GM23338 (cell line): ENCODE measurements at places on chromosomes 3 and 15.
A peak's percentile ranks its signal among the peaks of the same experiment; 100 is the strongest.

GRCh38 chr15:63473999-63474809 is 30.2 kb upstream of the USP3 start:
- DNase-seq = peak; percentile 68

GRCh38 chr3:178443634-178444033 is 92.6 kb upstream of the KCNMB2 start:
- DNase-seq = no peak

- DNase-seq = peak; percentile 95
These were observed 9.8 kb upstream of the OR5K4 start for GRCh38 chr3:98343647-98344507.

GRCh38 chr3:106083207-106083606 is 214.4 kb upstream of the CBLB start:
- no peak for DNase-seq

GRCh38 chr3:43074482-43074881 is 31.4 kb downstream of the POMGNT2 start:
- DNase-seq = no peak

GRCh38 chr3:50483374-50483773 is 20.1 kb downstream of the CACNA2D2 start:
- DNase-seq = no peak

GRCh38 chr15:26157081-26157480 is 294.0 kb upstream of the ATP10A start:
- DNase-seq = no peak

DNA sequence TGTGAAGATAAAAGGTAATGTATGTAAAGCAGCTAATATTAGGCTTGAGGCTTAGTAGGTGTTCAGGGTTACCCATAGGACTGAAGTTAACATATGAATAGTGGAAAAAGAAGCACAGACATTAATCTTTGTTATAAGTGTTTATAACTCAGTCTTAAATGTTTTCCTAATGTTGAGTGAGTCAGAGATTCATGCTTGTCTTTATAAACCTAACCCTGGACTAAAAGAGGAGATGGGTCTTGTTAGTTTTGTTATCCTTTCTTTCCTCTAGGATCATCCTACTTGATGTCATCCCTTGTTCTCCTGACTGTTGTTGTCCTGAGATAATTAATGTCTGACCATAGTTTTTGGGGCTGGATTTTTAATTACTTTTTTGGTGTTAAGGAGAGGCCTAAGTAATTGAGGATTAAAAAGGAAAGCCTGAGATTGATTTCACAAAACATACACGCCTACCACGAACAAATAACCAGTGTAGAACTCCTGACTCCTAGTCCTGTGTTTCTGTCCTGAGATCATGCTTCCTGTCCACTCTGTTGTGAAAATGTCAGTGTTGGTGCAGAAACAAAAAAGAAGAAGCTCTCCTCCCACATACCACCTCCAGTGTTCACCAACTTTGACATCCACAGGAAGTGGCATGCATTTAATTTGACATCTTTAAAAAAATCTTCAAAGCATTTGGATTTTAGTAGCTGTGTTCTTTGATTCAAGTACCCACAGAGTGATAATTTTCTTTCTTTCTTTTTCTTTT is 8.4 kb downstream of the MITF start:
- DNase-seq = no peak

GRCh38 chr15:45343258-45343860 is 35.0 kb downstream of the GATM start:
- no peak for DNase-seq

- DNase-seq = peak; percentile 21
These were observed 343.5 kb downstream of the NEK10 start for GRCh38 chr3:27025718-27026117.

GRCh38 chr3:14858105-14858504 is 39.3 kb downstream of the FGD5 start:
- DNase-seq = no peak

DNA sequence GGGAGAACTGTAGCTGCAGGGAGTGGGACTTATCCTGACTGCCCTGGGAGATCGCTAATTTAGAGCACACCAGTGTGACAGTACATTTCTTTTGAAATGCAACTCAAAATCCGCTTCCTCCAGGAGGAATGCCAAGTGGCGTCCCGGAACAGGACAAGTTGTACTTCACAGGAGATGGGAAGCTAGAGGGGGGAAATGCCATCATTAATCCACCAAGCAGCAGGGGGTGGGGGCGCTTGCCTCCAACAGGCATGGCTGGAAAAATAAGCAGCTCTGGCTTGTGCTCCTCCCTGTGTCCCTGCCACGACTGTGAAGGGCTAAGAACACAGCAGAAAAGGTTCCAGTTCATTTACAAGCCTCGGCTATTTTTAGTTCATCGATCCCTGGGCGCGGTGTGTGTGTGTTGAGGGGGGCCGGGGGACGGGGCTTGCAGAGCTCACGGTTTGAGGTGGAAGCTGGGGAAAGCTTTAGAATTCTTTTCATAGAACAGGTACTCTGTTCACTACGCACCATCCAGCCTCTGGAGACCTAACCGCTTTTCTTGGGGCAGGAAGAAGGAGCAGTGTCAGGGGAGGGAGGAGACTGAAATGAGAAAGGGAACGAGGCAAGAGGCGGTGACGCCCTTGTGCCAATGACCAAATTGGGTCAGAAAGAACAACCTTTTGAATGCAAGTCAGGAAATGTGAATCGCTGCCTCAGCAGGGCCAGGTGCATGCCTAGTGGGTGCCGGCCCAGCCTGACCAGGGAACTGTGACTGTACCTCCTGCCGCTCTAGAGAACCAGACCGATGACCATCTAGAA is 51.8 kb upstream of the DGKG start:
- DNase-seq = peak; percentile 75
